CD4-positive, alpha-beta T cell treated with Interleukin-4 for 1 hour (primary cell): ENCODE measurements at places on chromosomes 12 and 14.
A peak's percentile ranks its signal among the peaks of the same experiment; 100 is the strongest.

DNA sequence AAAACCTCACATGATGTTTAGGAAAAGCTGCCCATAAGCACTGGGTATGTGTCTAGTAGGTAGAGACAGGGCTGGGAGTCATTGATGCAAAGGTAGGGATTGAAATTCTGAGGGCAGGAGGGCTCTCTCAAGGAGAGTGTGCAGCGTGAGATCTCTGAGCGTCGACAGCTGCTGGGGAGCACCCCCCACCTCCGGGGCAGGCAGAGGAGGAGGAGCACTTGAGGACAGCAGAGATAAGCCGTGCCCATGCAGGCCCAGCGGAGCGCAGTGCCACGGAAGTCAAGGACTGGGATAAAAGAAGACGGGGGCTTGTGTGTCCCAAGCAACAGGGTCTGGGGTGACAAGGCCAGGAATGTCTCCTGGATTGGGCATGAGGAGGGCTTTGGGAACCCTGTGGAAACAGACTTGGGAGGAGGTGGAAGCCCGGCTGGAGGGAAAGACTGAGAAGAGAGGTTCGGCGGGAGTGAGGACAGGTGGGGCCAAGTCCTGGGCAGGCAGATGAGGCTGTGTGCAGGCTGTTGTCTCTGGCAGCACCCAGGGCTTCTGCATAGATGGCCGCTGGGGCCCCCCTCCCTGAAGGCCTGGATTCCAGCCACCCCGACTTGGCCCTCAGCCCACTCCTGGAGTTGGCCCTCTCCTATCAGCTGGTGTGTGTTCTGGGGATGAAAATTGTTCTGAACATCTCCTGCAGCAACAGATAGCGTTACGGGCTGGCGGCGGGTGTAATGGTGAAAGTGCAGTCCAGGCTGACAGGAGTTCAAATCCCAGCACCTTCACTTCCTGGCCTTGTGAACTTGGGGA is 1.9 kb downstream of the CACNA2D4 start:
- no peak for DNase-seq

DNA sequence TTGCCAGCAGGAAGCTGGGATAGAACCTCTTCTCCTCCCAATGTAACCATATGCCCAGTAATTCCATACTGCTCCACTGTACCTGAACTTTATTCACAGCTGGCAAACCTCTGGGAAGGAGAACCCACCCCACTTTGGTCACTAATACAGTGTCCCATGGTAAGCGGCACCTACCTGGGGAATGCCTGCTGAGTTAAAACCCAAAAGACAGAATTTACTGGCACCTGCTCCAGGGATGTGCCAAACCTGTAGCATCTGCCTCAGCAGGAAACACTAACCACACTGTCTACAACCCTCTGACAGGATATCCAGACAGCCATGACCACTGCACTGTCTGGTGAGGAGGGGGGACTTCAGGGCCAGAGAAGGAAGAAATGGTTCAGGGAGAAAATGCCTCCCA is 26.6 kb downstream of the DDX24 start:
- no peak for DNase-seq

GRCh38 chr14:86515195-86515594 is 985.3 kb downstream of the FLRT2 start:
- no peak for DNase-seq

DNA sequence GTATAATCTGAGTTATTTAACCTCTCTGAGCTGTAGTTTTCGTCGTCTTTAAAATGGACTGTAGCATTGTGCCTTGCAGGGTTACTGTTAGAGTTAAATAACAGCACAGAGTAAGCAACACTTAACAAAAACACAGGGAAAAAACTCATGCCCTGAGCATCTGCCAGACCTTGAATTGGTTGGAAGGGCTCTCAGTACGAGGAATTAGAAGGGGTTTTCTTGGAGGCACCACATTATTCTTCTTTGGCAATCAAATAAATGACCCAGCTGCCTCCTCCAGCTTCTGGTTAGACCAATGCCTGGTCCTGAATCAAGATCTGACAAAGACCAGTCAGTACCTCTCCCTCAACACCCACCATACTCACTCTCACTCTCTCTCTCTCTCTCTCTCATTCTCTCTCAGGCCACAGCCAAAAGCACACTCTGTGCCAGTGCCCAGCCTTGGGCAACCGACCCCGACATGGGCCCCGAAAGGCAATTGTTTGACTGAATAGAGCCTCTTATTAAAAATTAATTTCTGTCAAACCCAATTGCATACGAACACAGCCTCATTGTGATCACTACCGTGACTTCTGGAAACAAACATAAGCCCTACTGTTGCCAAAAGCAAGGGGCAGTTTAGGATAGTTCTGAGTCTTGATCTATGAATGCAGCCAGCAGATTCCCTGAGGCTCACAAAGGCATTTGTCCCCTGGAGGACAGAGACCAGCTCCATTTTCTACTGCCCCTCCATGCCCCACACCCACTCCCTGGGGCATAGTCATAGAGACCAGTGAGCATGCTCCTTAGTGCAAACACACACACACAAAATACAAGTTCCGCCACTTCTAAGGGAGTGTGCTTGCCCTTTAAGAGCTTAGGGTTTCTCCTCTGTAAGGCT is 23.9 kb downstream of the DUSP6 start:
- no peak for DNase-seq

GRCh38 chr12:2268471-2269286 is 215.9 kb downstream of the CACNA1C start:
- DNase-seq = no peak

- DNase-seq = no peak
These were observed 9.0 kb downstream of the PITPNM2 start for GRCh38 chr12:123141615-123142517.

- no peak for DNase-seq
These were observed 12.2 kb upstream of the FOXG1 start for GRCh38 chr14:28754209-28754985.

GRCh38 chr14:22456998-22457594 is 131.9 kb downstream of the DAD1 start:
- no peak for DNase-seq

GRCh38 chr12:44158746-44159145 is 322.9 kb downstream of the TMEM117 start:
- DNase-seq = no peak

DNA sequence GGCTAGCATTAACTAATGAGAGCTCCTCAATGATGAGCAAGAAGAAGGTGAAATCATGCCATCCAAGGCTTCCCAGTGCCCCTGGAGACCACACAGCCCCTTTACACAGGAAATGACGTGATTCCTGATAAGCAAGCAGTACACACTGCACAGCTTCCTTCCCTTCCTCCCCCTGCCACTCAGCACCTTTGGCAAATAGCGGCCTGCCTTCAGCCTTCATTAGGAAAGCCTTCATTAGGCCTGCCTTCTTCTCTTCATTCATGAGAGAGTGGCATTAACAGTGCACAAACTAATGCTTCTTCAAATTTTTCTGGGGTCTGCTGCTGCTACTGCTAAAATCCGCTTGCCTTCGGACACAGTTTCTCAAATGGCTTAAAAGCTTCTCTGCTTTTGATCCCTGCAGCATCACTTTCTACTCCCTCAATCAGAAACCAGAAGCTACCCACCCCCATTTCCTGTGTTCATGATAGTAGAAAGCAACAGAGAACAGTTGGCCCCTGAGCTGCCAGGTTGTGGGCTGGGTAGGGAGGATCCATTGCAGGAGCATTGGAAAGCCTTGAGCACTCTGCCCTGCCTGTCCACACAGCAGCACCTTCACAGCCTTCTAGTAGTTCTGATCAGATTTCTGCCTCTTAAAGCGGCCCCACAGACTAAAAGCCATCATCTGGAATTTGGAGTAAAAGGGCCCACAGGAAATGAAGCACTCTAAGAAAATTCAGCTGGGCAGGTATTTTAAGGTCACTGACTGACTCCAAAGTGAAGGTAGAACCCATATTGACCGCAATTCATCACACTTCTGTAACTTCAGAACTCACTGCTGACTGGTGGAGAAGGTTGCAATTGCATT is 103.8 kb upstream of the ETV6 start:
- DNase-seq = peak; percentile 73

DNA sequence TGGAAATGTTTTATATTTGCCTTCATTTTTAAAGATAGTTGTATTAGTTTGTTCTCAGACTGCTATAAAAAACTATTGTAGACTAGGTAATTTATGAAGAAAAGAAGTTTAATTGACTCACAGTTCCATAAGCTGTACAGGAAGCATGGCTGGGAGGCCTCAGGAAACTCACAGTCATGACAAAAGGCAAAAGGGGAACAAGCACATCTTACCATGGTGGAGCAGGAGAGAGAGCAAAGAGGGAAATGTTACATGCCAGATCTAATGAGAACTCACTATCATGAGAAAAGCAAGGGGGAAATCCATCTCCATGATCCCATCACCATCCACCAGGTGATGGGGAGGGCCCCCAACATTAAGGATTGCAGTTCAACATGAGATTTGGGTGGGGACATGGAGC is 35.5 kb upstream of the UNC79 start:
- peak; percentile 23 for DNase-seq

DNA sequence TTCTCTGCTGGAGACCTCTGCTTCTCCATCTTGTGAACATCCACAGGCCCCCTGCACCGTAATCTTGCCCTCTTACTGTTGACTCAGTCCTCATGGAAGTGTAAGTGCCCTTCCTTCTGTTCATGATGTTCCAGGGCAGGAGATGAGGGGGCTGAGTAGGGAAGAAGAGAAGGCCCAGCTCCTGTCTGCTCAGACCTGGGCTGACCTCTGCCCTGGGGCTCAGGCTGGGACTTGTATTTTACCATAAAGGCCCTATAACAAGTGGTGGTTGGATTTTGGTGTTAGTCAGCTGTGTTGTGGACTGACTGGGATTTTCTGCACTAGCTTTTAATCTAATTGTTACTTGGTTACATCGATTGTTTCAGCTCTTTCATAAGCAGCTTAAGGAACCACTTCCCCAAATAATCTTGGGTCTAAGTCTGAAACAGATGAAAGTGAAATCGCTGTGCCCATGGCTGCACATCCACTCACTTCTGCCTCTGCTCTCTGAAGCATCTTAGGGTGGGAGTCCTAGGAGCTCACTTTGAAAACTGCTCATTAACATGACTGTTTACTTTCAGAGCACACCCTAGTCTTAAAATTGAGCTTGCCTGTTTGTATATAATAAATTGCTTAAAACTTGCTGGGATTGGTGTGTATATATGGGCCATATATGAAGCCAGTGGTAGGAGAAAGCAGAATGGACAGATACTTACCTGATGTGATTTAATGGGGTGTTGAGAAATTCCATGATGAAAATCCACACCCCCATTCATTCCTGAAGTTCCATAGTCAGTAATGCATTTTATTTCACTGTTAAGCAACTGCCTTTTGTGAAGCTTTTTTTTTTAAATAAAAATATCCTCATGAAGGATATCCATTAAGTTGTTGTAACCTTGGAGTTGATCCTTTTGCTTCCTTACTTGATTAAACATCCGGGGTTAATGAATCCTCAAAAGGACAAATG is 17.7 kb downstream of the C12orf71 start:
- no peak for DNase-seq

DNA sequence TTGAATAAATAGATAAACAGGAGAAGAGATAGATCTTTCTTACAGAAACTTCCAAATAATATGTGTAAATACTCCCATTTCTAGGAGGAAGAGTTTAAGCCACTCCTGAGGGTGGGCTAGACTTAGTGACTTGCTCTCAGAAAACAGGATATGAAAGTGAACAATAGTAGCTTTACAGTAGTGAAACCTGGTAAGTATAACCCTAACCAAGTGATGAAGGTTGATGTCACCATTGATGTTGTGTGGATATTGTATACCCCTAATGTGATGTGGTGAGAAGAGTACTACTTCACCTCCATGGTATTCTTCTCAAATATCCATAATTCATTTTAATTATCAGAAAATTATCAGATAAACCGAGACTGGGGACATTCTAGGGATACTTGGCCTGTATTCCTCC is 20.9 kb downstream of the AKAP6 start:
- no peak for DNase-seq

DNA sequence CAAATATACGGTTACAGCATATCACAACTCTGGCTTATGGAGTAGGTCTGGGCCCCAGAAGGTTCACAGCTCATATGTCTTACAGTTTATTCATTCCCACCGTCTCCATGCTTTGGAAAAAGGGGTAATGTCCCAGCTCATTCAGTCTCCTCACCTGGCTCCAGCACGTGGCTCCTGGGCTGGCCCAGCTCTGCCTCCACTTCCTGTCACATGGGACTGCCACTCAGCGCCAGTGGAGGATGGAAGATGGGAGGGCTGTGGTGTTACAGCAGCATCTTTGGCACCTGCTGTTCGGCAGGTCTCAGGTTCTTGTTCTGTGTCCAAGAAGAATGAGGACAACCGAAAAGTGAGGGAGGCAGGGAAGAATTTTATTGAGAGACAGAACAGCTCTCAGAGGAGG is 216.3 kb upstream of the ATXN7L3B start:
- DNase-seq = no peak

DNA sequence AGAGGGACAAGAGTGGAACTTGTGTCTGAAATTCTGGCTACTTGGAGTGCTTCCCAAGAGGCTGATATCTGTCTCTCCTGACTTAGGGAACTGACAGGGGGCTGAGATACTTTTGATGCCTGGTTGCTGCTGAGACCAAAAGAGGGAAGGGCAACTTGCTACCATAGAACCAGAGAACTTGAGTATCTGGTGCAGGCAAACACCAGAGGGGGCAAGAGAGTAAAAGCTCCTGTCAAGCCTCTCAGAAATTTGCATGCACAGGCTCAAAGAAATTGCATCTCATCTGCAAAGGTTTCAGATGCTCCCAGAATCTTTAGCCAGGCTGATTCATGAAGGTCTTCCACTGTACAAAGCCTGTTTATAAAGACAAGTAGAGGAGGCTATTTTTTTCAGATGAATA is 391.3 kb upstream of the FOXG1 start:
- DNase-seq = no peak
